Activated T-helper 9 cell treated with anti-CD3 and anti-CD28 coated beads, Interleukin-2, amount 50 U/mL, for 16 hours (primary cell): ENCODE measurements at places on chromosomes 4 and X.

DNA sequence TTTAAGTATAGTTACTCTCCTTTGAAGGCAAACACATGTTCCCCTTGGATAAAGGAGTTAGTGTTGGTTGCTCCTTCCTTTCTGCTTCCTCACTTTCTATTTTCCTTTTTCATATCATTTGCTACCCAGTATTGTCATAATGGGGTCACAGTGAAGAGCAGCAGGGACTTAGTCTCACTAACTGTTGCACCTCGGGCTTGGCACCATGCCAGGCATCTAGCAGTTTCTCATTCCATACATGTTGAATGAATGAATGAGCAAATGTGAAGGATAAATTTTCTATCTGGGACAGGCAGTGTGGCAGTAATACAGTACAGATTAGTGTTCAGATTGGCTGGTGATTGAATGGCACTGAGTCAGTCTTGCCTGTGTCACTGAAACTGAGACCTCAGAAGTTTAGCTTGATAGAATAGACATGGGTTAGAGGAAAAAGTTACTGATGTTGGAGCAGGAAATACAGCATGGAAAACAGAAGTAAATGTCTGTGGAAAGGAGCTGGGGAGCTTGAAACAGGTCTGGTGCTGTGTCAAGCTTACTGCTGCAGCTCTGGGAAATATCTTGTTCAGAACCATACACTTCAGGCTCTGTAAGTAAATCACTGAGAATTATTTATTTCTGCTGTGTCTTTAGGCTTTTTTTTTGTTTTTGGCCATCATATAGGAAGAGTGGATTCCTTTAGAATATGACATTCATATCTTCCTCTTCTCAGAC lies 55.8 kb upstream of the PITX2 start:
- no peak for DNase-seq

GRCh38 chrX:32447640-32448039 lies 763.7 kb downstream of the DMD start:
- no peak for DNase-seq

GRCh38 chrX:21989384-21989783 lies 42.7 kb upstream of the PHEX start:
- DNase-seq, result no peak

GRCh38 chr4:89609756-89610155 lies 227.2 kb downstream of the SNCA start:
- DNase-seq, result no peak

GRCh38 chrX:109684136-109684535 lies 48.9 kb downstream of the ACSL4 start:
- no peak for DNase-seq

GRCh38 chr4:162700358-162700757 lies 466.3 kb downstream of the NAF1 start:
- DNase-seq, result no peak

DNA sequence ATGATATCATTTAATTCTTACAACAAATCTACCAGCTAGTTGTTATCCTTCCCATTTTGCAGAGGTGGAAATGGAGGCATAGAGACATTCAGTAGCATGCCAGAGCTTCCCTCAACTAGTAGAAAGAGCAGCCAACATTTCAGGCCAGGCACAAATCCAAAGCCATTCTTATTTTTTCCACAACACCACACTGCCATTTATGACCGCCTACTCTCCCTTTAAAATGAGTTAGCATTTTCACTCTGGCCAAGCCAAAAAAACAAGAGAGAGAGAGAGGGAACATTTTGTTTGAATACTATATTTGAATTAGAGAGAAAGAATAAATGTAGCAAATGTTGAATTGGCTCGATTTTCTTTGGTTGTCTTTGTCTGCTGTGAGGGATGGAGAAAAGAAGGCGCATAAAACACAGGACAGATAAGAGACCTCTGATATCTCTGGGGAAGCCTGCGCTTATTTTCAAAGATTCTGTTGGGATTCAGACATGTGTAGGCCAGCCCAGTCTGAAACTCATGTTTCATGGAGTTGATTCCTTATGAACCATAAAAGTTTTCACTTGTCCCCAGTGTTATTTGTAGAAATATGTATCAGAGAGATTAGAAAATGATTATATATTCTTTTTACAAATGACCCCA lies 265.7 kb downstream of the RAB28 start:
- no peak for DNase-seq

DNA sequence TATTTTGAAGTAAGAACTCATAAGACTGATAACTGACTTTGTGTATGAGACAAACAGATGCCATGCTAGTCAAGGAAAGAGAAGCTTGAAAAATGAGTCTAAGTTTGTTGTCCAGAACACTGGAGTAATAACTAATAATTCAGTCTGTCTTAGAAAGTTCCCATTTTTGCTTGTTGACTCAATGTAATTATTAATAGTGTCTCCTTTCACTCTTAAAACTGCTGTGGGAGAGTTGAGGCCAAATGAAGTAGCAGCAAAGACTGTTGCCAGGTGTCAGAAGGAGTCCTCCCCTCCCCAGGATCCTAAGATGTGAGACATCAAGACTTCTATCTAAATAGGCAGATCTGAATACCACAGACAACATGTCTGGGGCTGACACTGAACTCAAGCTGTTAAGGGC lies 20.8 kb upstream of the FAM13A start:
- no peak for DNase-seq

- no peak for DNase-seq
These were observed 121.0 kb downstream of the PCDH19 start for GRCh38 chrX:100289066-100289558.

DNA sequence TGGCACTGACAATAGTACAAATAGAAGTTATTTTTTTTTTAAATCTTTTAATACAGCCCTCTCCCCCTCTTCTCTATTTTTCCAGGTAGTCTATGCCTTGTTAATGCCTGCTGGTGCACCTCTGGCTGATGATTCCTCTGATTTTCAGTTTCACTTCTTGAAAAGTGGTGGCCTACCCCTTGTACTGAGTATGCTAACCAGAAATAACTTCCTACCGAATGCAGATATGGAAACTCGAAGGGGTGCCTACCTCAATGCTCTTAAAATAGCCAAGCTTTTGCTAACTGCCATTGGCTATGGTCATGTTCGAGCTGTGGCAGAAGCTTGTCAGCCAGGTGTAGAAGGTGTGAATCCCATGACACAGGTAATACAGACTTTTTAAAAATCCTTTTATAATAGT lies 99.1 kb downstream of the USP9X start:
- no peak for DNase-seq

GRCh38 chrX:87582453-87582852 lies 64.9 kb downstream of the KLHL4 start:
- no peak for DNase-seq

DNA sequence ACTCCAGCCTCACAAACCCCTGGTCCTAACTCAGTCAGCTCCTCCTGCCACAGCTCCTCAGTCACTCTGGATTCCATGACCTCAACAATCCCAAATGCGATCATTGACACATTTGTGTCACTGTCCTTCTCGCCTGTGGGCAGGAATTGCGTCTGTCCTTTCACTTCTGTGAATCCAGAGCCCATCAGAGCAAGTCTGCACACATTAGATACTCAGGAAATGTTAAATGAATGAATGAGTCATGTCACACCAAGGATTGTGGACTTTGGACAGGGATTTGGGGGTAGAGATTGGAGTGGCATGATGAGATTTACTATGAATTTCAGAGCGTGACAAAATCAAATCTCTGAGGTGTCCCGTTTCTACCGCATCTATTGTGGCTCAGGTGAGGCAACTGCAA lies 11.8 kb upstream of the CLDN24 start:
- no peak for DNase-seq

GRCh38 chrX:72360326-72360725 lies 54.6 kb upstream of the CITED1 start:
- DNase-seq, result no peak

- DNase-seq, result no peak
These were observed 92.8 kb downstream of the AMMECR1 start for GRCh38 chrX:110224926-110225617.

- no peak for DNase-seq
These were observed 62.8 kb downstream of the PPP3CA start for GRCh38 chr4:101284546-101284945.

GRCh38 chr4:158823461-158823873 lies 54.6 kb downstream of the FNIP2 start:
- no peak for DNase-seq

- no peak for DNase-seq
These were observed 301.2 kb upstream of the PPARGC1A start for GRCh38 chr4:24190761-24191695.

DNA sequence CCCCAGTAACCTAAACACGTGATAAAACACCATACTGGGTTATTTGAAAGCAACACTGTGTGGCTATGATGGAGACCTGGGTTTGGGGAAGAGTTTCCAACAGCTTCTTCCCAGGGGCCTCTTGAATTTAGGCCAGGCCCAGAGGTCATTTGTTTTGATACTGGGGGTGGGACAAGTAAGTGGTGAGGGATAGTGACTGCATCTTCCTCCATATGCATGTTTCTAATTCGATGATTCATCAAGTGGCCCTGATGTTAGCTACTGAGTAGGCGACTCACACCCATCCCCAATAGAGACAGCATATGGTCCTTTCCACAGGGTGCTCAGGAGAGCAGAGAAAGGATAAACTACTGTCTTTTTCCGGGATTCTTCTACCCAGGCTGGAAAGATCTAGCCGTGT lies 2.7 kb downstream of the NDP start:
- no peak for DNase-seq

- DNase-seq, result no peak
These were observed 367.6 kb upstream of the AGA start for GRCh38 chr4:177809791-177810190.

- no peak for DNase-seq
These were observed 117.3 kb downstream of the SNCA start for GRCh38 chr4:89719536-89720090.

- no peak for DNase-seq
These were observed 9.9 kb downstream of the YIPF6 start for GRCh38 chrX:68508799-68509198.

DNA sequence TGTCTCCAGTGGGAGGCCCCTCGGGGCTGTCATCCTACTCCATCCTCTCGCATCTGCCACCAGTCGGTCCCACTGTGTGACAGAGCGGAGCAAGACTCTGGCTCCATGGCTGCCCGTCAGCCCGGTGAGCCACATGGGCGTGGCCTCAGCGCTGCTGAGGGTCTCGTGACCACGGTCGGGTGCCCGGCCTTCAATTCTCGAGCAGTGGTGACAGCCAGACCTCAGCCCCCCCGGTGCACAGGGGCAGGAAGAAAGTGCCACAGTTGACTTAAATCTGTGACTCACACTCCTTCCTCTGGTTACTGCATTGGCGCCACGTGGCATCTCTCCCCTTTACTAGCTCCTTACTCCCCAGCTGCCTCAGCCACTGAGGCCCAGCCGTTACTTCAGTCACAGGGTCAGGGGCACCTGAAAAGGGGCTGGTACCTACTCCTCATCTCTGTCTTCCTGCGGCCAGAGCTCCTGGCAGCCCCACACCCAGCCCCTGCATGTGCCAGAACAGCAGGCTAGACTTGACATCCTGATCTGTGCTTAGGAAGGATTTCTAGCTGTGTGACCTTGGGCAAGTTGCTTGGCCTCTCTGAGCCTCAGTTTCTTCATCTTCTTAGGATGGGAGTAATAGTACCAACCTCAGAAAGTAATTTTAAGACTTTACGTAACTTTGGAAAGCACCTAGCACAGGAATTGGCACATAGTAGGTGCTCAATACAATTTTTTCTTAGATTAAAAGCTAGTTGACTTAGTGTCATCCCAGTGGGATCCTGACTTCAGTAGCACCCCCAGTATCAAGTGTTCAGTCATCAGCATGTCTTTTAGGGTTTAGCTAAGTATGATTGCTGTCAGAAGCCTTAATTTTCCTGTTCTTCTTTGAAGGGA lies 66.1 kb downstream of the TNIP2 start:
- no peak for DNase-seq

DNA sequence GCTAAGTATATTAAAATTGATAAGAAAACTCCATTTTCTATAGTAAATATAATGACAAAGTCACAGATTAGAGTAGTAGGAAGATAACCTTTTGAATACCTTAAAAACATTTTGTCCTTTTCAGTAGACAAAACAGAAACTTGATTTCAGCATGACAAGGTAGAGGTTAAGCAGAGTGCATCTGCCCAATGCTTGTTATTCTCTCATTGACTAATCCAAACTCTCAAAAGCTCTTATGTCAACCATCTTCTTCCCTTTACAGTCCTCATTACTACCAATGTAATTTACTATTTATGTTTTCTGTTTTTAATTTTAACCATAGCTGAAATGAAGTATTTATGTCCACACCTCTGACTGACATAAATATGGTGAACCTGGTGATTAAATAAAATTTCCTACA lies 11.1 kb downstream of the NIPAL1 start:
- DNase-seq, result no peak

GRCh38 chr4:109655396-109655795 lies 47.8 kb downstream of the CASP6 start:
- DNase-seq, result no peak

DNA sequence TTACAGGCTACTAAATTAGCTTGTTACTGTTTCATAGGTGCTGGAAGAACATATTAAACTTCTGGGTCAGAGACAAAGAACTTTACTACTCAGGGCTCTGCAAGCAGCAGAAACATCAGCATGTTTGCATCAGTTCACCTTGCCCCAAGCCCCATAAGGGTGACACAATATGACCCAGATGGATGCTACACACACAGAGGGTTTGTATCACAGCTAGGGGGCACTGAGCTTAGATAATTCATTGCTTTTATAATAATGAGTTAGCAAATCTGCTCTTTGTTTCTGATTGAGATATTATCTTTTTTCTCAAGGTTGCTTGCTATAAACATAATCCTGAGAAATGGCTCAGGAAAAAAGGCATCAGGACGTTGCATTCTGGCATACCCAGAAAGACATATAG lies 4.8 kb upstream of the SYNPO2 start:
- no peak for DNase-seq

DNA sequence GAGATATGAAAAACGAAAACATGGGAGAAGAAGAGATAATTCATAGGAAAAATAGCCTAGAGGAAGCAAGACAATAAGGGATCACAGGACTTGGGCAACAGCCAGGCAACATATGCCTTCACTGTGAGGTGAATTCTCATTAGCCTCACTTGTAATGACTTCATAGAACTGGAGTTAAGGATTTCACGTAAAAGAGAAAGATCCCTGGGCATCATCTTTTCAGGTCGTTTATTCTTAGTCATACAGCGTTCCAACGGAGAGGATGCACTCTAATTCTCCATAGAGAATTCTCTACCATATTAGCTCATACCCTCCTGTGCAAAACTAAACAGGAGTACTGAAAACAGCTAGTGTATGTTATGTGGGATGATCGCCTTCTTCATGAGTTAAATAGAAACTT lies 1.4 kb downstream of the PRKG2 start:
- DNase-seq, result no peak

GRCh38 chrX:19198473-19198872 lies 76.2 kb upstream of the ADGRG2 start:
- no peak for DNase-seq

- no peak for DNase-seq
These were observed 127.2 kb upstream of the RPS6KA3 start for GRCh38 chrX:20393944-20394343.

GRCh38 chr4:159150396-159150795 lies 47.5 kb downstream of the RAPGEF2 start:
- no peak for DNase-seq

DNA sequence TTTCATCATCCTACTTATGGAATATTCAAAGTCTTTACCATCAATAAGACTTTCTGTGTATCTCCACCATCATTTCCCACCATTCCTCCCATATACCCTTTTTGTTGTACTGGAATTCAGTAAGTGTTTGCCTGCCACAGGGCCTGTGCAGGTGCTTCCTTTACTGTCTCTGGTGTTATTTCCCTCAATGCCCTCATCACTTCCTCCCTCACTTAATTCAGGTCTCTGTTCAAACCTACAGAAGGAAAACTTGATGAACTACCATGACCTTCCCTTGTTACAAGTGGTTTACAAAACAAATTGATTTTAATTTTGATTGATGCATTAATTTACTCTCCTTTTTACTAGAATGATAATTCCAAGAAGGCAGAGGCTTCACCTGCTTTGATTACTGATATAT lies 159.5 kb upstream of the FAT4 start:
- DNase-seq, result no peak
